ENCODE measurements at places on chromosomes 4 and X. TPM values are rescaled to one million over a fixed set of nuclear protein-coding genes. Genes with fewer than 3 reads are reported as not detected.

DNA sequence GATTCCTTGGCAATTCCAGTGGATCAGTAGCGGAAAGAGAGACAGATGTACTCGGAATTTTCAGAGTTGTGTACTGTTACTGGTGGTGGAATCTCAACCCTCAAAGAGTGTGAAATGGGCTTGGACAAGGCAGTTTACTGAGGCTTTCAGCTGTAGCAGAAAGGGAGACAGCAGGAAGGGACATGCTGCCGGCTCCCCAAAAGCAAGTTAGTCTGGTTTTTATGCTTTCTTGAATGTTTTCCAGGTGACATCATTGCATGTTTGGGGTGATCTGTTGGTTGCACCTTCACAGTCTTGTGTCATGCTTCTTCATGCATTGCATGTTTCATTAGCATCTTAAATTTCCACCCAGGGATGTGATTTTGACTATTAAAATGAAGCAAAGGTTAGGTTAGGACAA, 1282.2 kb downstream of the ADGRL3 start:
- no peak for DNase-seq

Gene ZFP92
- 0.89 TPM for total RNA-seq

Gene CFP
- 7.7 TPM for total RNA-seq

DNA sequence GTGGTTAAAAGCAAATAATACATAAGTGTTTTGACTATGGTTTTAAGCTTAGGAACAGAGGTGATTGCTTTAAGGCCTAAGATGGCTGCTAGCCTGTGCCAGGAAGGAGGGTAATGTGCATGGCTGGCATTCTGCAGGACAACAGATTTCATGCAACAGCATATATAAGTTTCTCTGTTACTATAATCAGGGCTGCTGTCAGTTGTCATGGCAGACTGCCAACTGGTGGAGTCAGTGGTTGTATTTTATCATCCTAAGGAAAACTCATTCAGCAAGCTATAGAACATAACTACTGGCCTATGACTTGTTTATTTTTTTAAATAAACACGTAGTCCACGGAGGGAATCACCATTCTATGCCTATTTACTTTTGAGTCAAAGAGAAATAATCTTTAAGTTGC, 77.7 kb upstream of the DCAF8L1 start:
- no peak for DNase-seq

GRCh38 chrX:14362721-14363120, 166.6 kb upstream of the GLRA2 start:
- no peak for DNase-seq

Gene EREG
- total RNA-seq: 0.08 TPM

GRCh38 chrX:18797141-18797540, 89.7 kb downstream of the PPEF1 start:
- no peak for DNase-seq

Gene TCP11X2
- total RNA-seq: not detected

- no peak for DNase-seq
Measured at GRCh38 chr4:186105647-186106321, 1.3 kb downstream of the FAM149A start.

DNA sequence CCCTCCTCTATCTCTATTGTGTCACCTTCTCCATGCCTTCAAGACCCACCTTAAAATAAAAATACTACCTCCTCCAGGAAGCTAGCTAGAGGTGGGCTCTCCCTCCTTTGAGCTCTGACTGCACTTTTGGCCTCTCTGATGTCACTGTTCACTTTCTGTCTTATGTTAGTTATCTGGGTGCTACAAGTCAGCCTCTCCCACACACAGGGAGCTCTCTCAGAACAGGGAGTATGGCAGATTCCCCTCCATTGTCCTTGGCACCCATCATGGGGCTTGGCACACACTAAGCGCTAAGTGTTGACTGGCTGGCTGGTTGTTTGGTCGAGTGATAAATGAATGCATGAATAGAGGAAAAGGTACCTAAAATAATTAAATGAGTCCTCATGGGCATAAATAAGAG, 21.2 kb upstream of the KDM5C start:
- DNase-seq: no peak

- no peak for DNase-seq
Measured at GRCh38 chr4:31045724-31046318, 325.7 kb downstream of the PCDH7 start.

Gene AKAP4
- total RNA-seq: not detected

GRCh38 chrX:276581-277201, 4.5 kb upstream of the PLCXD1 start:
- DNase-seq: no peak

GRCh38 chrX:7159149-7159861, 11.4 kb upstream of the PUDP start:
- no peak for DNase-seq

DNA sequence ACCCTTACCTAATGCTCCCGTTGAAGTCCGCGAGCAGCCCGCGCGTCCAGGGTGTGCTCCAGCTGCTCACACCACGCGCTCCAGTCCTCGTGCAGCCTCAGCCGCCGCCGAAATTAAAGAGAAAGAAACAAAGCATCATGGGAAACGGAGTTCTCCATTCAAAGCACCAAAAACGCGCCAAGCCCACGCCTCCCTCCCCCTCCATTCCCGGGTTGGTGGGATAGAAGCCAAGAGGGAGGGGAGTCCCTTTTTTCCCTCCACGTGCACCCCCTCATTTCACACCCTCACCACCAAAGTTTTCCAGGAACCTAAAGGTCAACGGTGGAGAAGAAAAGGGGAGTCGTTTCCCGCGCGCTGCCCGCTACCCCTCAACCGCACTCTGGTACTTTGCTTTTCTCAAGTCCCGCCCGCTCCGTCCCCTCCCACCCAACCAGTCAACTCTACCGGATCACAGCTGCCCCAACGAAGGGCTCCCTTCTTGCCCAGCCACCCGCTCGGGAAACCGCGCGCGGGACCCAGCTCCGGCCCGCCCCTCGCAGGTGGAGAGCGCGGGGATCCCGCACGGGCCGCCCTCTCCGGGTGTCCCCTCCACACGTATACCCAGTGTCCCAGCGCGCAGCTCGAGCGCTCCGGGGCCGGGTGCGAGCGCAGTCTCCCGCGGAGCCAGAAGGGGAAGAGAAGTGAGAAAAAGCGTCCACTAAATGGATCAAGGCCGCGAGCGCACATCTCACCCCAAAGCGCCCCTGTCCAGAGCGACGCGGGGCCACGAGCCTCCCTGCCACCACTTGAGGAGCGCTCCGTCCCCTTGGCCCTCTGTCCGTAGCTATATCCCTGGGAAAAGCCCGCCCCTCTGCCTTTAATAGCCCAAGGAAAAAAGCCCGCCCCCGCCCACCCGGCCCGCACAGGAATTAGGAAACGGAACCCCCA, 65.1 kb upstream of the CCDC160 start:
- DNase-seq: peak; percentile 62

DNA sequence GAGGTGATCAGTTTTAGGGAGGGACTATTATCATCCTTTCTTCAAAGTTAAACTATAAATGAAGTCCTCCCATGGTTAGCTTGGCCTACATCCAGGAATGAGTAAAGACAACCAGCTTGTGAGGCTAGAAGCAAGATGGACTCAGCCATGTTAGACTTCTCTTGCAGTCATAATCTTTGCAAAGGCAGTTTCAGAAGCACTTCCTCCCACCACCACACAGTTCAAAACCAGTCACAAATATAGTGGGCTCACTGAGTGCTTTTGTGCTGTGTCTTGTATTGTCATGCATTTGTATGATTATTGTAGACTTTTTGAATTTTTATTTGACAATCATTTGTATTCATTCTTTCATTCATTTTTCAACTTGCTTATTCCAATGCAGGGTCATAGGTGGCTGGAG, 204.5 kb downstream of the ZNF674 start:
- DNase-seq: no peak

DNA sequence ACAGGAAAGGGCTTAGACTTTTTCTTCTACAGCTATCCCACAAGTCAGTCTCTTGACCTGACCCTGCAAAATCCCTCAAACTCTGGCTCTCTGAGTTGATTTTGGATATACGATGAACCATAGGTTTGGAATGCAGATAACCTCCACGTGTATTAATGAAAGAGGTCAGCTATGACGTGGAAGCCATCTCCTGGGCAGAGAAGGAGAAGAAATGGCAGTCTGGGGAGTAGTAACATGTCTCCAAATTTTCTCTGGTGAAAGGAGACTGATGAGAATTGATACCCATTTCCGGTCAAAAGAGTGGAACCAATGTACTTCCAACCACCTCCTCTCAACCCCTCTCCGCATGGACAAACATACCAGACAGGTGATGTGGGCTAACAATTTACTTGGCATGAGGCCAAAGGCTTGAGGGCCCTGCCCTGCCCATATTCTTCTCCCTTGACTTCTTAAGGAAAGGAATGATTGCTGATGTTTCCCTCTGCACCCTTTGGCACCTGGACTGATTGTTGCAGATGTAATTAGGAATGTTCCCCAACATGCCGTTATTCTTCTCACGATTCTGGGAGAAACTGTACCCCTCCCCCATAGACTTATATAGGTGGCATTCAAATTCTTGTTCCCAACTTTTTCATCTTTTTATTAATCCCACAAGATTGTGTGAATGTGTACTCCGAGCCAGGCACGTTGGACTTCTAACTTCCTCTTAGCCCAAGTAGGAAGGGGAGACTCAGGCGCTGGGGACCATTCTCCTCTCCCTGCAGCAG, 580 bp upstream of the PLS3 start:
- no peak for DNase-seq
